Anterior cingulate cortex (tissue), 58 donors: ENCODE measurements at places on chromosomes 11 and 22.
A peak's percentile ranks its signal among the peaks of the same experiment; 100 is the strongest.

- DNase-seq = no peak
Observed at GRCh38 chr11:119322360-119322739, 5.4 kb upstream of the MCAM start.

DNA sequence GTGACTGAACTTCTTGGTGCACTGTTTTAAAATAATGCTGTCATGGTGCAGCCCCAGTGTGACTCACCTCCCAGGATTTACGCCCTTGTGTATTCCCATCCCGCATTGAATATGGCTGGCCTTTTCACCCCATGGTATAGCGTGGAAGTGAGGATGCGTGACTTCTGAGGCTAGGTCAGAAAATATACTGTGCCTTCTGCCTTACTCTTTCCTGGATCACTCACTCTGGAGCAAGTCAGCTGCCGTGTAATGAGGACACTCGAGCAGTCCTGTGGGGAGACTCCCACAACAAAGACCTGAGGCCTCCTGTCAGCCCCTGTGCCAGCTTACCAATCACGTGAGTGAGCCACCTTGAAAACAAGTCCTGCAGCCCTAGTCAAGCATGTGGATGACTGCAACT lies 471.9 kb upstream of the KIRREL3 start:
- DNase-seq = no peak

- DNase-seq = no peak
Observed at GRCh38 chr11:103441021-103441420, 331.8 kb downstream of the DYNC2H1 start.

DNA sequence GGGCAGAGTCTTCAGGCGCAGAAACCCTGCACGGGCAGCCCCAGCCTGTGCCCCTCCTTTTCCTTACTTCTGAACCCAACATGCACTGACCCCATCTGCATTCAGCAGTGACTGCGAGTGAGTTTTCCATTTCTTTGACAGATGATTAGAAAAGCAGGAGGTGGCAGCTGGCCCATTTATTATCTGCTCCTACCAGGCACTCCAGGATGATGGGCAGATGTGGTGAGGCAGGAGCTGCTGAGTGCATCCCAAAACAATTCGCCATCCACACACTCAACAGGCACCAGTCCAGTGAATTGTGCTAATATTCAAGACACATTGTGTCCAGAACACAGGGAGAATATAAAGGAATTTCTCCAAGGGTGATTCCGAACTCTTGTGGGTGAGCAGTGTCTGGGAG lies 208.5 kb downstream of the TENM4 start:
- DNase-seq = no peak

GRCh38 chr22:50253046-50253915 lies 2.2 kb upstream of the HDAC10 start:
- no peak for DNase-seq

GRCh38 chr22:35023692-35024363 lies 42.1 kb upstream of the ISX start:
- DNase-seq = peak; percentile 61

- no peak for DNase-seq
Observed at GRCh38 chr11:120903686-120904085, 120.2 kb upstream of the TBCEL start.

- DNase-seq = no peak
Observed at GRCh38 chr11:84012171-84012826, 726.1 kb upstream of the CCDC90B start.

- DNase-seq = no peak
Observed at GRCh38 chr11:133982876-133983275, 26.1 kb upstream of the IGSF9B start.

DNA sequence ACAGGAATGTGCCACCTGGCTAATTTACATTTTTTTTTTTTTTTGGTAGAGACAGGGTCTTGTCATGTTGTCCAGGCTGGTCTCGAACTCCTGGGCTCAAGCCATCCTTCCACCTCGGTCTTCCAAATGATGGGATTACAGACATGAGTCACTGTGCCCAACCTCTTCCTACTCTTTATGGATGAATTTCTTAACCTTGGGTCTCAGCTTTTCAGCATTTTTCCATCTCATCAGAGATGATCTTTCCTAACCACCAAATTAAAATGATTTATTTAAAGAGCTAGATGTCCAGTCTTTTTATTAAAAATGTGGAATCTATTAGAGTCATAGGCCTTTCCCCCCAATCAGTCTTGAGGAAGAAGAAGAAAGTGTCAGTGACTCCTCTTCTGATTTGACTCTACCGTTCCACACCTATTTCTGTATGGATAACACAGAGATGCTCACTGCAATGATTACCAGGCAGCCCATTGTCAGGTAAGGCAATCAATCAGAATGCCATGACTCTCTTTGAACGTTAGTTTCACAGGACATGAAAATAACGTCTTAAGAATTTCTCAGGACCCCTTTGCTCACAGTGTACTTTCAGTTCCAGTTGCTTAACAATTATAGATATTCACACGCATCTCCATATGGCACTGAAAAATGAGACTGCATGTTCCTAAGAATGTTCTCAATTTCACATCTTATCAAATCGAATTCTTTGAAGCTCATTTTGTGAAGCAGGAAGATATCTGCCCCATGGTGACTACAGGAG lies 51.0 kb downstream of the MIAT start:
- no peak for DNase-seq

DNA sequence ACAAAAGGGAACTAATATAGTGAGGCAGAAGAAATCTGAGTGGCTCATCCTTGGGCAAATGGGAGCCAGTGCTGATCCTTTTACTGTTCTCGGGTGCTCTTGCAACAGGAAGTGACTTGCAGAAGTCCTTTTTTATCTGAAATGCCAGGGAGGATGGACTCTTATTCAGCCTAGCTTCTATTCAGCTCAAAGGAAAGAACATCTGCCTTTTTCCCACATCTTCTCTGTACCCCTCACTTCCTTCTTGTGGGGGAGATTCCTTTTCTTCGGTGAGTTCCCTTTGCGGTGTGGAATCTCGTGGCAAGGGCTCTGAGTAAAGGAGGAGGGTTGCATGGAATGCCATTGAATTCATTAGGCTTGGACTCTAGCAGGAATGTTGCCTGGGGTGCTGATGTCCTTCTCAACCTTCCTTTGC lies 76.2 kb downstream of the ZBTB16 start:
- no peak for DNase-seq

DNA sequence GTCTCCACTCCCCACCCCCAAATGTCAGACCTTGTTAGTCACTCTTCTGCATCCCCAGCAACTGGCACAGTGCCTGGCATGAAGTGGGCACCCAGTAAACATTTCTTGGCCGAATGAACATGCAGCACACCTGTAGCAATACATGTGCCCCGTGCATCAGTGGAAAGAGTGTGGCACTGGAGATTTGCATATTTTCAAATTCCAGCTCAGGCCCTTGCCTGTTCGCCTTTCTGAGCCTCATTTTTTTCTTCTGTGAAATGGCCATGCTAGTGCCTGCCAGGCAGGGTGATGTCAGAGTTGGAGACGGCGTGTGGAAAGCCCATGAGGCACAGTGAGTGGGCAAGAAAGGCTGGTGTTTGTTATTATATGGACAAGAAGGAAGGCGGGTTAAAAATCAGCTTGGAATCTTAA lies 38.7 kb downstream of the CD82 start:
- no peak for DNase-seq

DNA sequence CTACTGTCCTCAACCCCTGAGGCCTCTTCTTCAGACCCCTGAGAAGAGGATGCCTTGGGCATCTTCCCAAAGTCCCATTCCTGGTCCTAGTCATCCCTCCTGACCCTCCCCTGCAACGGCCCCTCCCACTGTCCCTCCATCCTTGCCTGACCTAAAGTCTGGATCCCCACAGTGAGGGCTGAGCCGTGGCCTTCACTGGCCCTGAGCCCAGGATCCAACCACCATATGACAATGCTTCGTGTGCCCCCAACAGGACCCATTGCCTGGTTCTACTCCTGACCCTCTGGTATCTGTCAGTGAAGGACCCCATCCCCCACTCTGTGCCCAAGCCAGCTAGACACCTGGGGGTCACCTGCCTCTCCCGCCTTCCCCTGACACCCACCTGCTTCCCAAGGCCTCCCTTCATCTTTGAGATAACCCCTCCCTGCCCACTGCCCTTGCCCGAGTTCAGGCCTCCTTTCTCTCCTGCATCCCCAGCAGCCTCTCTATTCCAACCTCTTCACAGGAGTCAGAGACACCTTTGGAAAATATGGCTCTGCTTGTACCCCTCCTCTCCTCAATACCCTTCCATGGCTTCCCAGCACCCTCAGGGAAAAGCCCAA lies 48.0 kb downstream of the LRRC32 start:
- no peak for DNase-seq

GRCh38 chr11:115916608-115917007 lies 412.4 kb upstream of the CADM1 start:
- DNase-seq = no peak

DNA sequence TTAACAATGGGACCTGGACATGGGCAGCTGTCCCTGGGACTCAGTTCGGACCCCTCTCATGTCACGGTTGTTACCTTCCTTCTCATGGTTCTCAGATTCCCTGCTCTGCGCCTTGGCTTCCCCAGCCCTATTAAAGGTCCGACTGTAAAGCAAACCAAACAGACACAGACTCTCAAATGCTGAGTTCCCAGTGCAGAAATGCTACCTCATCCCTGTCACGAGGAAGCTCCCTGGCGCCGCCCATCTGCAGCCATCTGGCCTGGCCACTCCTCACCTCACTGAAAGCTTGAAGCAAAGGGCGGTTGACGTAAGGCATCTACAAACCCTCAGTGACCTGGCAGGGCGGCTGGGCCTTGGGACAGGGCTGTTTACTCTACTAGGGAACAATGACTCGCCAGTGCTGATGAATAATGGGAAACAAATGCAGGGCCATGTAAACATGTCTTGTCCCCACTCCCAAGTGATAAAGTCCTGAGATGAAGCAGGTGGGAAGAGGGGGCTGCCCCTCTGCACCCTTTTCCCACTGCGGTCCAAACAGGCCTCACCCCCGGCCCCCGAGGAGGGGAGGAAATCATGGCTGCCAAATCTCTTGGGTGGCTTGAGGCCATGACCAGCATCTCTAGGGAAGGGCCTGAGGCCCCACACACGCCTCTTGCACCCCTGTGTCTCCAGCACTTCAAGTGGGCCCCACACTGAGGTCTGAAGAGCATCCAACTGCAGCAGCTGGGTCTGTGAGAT lies 49.3 kb downstream of the SCUBE1 start:
- no peak for DNase-seq

DNA sequence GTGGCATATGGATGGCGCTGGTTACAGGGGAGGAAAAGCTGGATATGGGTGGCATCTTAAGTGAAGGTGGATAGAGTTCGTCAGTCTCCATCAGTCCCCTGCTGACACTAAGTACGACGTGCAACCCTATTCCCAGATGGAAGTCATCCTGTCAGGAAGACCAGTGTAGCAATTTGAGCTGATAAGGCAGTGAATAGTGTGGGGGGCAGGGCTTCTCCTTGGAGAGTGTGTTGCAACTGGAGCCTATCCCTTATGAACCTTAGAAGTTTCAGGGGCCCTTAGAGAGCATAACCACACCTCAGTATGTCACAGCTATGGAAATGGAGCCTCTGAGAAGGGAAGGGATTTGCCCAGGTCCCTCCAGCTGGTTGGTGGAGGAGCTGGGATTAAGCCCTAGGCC lies 36.1 kb upstream of the ANKK1 start:
- DNase-seq = no peak

- DNase-seq = no peak
Observed at GRCh38 chr11:12531681-12532080, 142.5 kb upstream of the TEAD1 start.

DNA sequence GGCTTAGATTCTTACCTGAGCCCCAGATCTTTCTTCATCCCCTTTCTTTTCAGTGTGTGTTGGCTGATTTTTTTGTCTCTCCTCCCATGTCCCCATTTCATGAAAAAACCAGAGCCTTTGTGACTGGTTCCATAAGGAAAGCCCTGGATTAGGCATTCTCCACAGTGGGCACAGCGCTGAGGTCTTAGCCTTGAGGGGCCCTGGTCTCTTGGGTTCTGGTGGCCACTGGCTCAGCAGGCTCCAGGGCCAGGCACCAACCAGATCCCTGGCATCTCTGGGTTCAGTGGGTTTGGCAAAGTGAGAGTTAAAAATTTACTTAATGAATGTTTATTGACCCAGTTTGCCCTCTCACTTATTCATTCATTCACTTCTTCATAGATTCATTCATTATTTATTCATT lies 49.5 kb upstream of the ACCSL start:
- no peak for DNase-seq

- DNase-seq = no peak
Observed at GRCh38 chr22:44246615-44247326, 66.0 kb downstream of the SHISAL1 start.

GRCh38 chr11:15093432-15093831 lies 20.0 kb downstream of the CALCB start:
- no peak for DNase-seq

GRCh38 chr11:28123151-28123581 lies 15.0 kb downstream of the METTL15 start:
- no peak for DNase-seq
